ENCODE measurements at places on chromosomes 3 and 15. TPM values are rescaled to one million over a fixed set of nuclear protein-coding genes. Genes with fewer than 3 reads are reported as not detected.

SI gene
- total RNA-seq = not detected

MCTP2 gene
- total RNA-seq = 0.75 TPM

- DNase-seq = no peak
- no peaks in the 10 kb centered on the region for H3K27me3 ChIP-seq
- peaks cover 16% of the 10 kb centered on the region for H3K36me3 ChIP-seq
- H3K4me1 ChIP-seq = peaks cover 34% of the 10 kb centered on the region
These were observed 5.2 kb downstream of the TLE3 start for GRCh38 chr15:70092464-70093027.

- no peaks in the 10 kb centered on the region for H3K27me3 ChIP-seq
- no peak overlapping the region for H3K4me3 ChIP-seq
- H3K36me3 ChIP-seq = no peaks in the 10 kb centered on the region
These were observed 63.1 kb downstream of the ITGA11 start for GRCh38 chr15:68368731-68369435.

DNA sequence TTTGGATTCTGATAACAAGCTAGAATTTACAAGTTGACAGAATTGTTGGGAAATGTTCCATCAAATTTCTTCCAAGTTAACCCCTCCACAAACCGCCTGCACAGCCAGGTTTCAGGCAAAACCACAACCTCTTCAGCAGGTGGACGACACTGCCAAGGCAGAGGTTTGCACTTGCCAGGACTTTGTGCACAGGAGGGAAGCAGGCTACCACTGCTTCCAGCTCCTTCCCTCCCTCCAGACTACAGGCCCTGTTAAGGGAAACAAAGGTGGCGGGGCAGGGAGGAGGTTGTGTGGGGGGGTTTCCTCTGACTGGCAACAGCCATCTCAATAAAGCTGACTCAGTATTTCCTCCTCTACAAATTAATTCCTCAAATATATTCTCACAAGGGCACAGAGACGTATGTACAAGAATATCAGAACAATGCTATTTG is 42.2 kb downstream of the TBC1D2B start:
- H3K4me3 ChIP-seq = no peak overlapping the region
- no peaks in the 10 kb centered on the region for H3K27me3 ChIP-seq
- DNase-seq = peak; percentile 92

SLC24A5 gene
- total RNA-seq = not detected

INAFM2 gene
- 24.1 TPM for total RNA-seq

GRCh38 chr3:12483410-12483809 is 870 bp upstream of the TSEN2 start:
- H3K27ac ChIP-seq = no peak overlapping the region
- no peaks in the 10 kb centered on the region for H3K27me3 ChIP-seq
- H3K36me3 ChIP-seq = no peaks in the 10 kb centered on the region
- no peak overlapping the region for H3K4me3 ChIP-seq

- H3K4me1 ChIP-seq = peaks cover 39% of the 10 kb centered on the region
- H3K27ac ChIP-seq = no peak overlapping the region
- peaks cover 1% of the 10 kb centered on the region for H3K36me3 ChIP-seq
- H3K4me3 ChIP-seq = no peak overlapping the region
- H3K27me3 ChIP-seq = no peaks in the 10 kb centered on the region
- DNase-seq = no peak
These were observed 102.6 kb upstream of the IL12A start for GRCh38 chr3:159886050-159886449.

GATM gene
- total RNA-seq = 0.60 TPM

DNA sequence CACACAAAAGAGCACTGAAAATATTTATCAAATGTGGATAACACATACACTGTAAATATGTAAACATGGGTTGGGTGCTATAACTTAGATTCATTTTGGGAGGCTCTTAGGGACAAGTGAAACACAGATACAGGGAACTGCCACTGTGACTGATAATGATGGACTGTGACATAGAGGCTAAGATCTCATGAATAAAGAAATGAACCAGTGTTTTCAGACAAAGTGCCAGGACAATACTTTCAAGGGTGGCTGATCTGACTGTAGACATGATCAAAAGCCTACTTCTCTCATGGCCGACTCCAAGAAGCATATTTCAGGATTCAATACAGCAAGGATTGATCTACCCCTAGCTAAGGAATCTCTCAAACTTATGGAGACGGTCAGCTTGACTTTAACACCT is 353.8 kb downstream of the FGF12 start:
- no peaks in the 10 kb centered on the region for H3K36me3 ChIP-seq
- no peaks in the 10 kb centered on the region for H3K4me1 ChIP-seq
- no peak for DNase-seq
- no peak overlapping the region for H3K27ac ChIP-seq

GRCh38 chr15:100241572-100242482 is 99.9 kb downstream of the ADAMTS17 start:
- no peak overlapping the region for H3K4me3 ChIP-seq
- no peak overlapping the region for H3K27ac ChIP-seq
- no peaks in the 10 kb centered on the region for H3K36me3 ChIP-seq
- no peaks in the 10 kb centered on the region for H3K4me1 ChIP-seq

DNA sequence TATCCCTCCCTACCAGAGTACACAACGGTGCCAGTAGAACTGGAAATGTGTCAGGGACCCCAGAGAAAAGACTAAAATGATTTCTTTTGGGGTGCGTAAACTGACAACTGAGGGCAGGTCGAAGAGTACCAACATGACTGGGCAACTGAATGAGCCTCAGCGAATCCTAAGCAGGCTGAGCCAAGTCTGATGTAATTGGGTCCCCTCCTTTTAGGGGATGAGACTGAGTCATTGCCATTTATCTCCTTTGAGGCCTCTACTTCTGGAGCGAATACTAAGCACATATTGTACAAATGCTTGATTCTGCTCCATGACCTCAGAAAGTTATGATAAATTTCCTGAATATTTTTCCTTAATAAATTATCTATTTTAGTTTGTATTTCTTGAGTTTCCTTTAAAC is 17.3 kb upstream of the GPR156 start:
- no peaks in the 10 kb centered on the region for H3K27me3 ChIP-seq
- no peak for DNase-seq
- H3K27ac ChIP-seq = no peak overlapping the region
- H3K4me1 ChIP-seq = no peaks in the 10 kb centered on the region
- H3K4me3 ChIP-seq = no peak overlapping the region
- H3K36me3 ChIP-seq = no peaks in the 10 kb centered on the region

- H3K4me1 ChIP-seq = peaks cover 8% of the 10 kb centered on the region
- H3K36me3 ChIP-seq = no peaks in the 10 kb centered on the region
- no peaks in the 10 kb centered on the region for H3K27me3 ChIP-seq
These were observed 145.0 kb downstream of the CMSS1 start for GRCh38 chr3:99962703-99963102.

GRCh38 chr3:195040773-195041520 is 230.0 kb downstream of the XXYLT1 start:
- no peak overlapping the region for H3K4me3 ChIP-seq
- no peaks in the 10 kb centered on the region for H3K36me3 ChIP-seq
- no peak overlapping the region for H3K27ac ChIP-seq
- DNase-seq = no peak
- peaks cover 5% of the 10 kb centered on the region for H3K4me1 ChIP-seq

DNA sequence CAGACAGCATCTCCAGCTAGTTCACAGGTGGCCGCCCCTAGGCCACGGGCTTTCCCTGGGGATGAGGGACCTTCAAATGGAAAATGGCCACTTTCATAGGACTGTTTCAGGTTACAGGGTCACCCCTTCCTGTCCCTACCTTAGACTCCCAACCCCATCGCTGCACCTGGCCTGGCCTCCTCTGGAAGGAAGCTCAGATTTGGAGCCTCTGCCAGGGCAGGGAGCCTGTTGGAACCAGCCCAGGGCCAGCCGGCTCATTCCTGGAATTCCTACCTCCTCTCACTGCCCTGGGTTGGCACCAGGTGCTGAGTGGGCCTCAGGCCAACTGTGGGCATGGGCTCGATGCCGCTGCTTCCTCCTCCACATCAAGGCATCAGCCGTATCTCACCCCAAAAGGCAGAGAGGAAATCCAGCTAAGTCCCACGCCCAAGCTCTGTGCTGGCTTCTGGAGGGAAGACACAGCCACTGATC is 42.2 kb downstream of the KLHL25 start:
- no peaks in the 10 kb centered on the region for H3K36me3 ChIP-seq
- no peaks in the 10 kb centered on the region for H3K4me1 ChIP-seq
- no peak for DNase-seq
- no peak overlapping the region for H3K27ac ChIP-seq

GRCh38 chr3:59831394-59831793 is 781.6 kb upstream of the CFAP20DC start:
- no peak overlapping the region for H3K4me3 ChIP-seq
- H3K27me3 ChIP-seq = no peaks in the 10 kb centered on the region
- no peak overlapping the region for H3K27ac ChIP-seq
- no peak for DNase-seq

DNA sequence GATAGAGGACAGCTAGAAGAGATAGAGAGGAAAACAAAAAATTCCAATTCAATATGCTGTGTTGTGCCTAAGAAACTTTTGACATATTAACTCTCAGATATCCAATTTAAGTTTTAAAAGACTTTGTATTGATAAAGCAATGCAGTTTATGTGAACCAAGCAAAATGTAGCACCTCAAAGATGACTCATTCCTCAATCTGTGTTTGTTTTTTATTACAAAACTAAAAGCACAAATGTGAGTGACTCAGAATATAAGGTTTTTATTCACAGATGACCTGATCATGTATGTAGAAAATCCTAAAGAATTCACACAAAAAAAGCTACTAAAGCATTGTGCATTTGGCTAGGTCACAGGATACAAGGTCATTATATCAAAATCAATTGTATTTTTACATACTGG is 11.1 kb downstream of the HCLS1 start:
- DNase-seq = peak; percentile 13
- no peaks in the 10 kb centered on the region for H3K27me3 ChIP-seq
- peaks cover under 1% of the 10 kb centered on the region for H3K36me3 ChIP-seq
- H3K4me3 ChIP-seq = no peak overlapping the region
- H3K27ac ChIP-seq = no peak overlapping the region
